ENCODE measurements at places on chromosomes 1 and 21.
A peak's percentile ranks its signal among the peaks of the same experiment; 100 is the strongest.

- no peaks in the 10 kb centered on the region for H3K4me1 ChIP-seq
- no peaks in the 10 kb centered on the region for H3K27me3 ChIP-seq
- H3K27ac ChIP-seq: no peak overlapping the region
- H3K36me3 ChIP-seq: no peaks in the 10 kb centered on the region
- no peak overlapping the region for H3K4me3 ChIP-seq
These were observed 74.2 kb downstream of the SIM2 start for GRCh38 chr21:36773117-36773516.

GRCh38 chr1:227068883-227069282, 128.8 kb downstream of the COQ8A start:
- H3K27ac ChIP-seq: no peak overlapping the region
- no peak overlapping the region for H3K4me3 ChIP-seq
- no peaks in the 10 kb centered on the region for H3K27me3 ChIP-seq

DNA sequence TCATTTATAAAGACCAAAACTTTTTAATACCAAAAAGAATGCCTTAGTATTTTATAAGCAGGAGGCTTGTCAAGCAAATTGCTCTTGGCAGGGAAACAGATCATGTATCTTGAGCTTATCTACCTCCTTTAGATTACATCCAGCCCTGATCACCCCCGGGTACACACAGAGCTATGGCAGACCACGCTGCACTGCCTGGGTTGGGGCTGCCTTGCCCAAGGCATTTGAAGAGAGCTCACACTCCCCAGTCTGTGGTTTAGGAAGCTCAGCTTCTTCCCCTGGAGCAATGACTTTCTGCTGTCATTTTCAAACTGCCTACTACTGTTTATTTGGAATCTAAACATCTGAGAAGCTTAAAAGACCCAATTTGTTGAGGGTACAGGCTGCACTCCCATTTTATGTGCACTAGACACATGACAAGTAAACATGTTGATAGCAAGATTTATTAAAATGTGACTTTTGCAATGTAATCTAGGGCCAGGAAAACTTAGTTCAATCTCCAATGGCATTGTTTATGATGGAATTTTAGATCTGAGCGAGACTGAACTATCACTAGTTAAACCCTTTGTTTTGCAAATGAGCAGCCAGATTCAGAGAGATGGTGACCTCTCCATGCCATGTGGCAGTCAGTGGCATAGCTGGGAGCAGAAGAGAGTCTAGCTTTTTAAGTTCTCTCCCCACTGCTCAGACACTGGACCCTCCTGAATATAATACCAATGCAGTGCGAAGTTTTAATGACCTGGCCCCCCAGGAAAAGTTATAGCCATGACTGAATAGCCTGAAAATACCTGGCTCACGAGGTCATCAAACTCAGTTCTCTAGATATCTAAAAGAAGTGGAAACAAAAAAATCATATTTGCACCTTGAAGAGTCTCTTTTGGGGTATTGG, 214.9 kb downstream of the HLX start:
- no peak overlapping the region for H3K27ac ChIP-seq
- no peak overlapping the region for H3K4me3 ChIP-seq
- DNase-seq: no peak
- no peaks in the 10 kb centered on the region for H3K27me3 ChIP-seq

- H3K36me3 ChIP-seq: no peaks in the 10 kb centered on the region
- no peak for DNase-seq
These were observed 71.4 kb downstream of the RGS2 start for GRCh38 chr1:192880231-192880630.

GRCh38 chr1:20484519-20485462, 1.2 kb downstream of the CAMK2N1 start:
- H3K27me3 ChIP-seq: peaks cover 97% of the 10 kb centered on the region
- no peak overlapping the region for H3K27ac ChIP-seq
- H3K4me3 ChIP-seq: peak overlapping the region; percentile 59
